ENCODE measurements at places on chromosomes 5 and 9. TPM values are rescaled to one million over a fixed set of nuclear protein-coding genes. Genes with fewer than 3 reads are reported as not detected.

- no peak overlapping the region for H3K4me3 ChIP-seq
- no peak for DNase-seq
- H3K27ac ChIP-seq: no peak overlapping the region
- H3K36me3 ChIP-seq: no peaks in the 10 kb centered on the region
Measured at GRCh38 chr5:59333416-59333815, 560.1 kb downstream of the PDE4D start.

DNA sequence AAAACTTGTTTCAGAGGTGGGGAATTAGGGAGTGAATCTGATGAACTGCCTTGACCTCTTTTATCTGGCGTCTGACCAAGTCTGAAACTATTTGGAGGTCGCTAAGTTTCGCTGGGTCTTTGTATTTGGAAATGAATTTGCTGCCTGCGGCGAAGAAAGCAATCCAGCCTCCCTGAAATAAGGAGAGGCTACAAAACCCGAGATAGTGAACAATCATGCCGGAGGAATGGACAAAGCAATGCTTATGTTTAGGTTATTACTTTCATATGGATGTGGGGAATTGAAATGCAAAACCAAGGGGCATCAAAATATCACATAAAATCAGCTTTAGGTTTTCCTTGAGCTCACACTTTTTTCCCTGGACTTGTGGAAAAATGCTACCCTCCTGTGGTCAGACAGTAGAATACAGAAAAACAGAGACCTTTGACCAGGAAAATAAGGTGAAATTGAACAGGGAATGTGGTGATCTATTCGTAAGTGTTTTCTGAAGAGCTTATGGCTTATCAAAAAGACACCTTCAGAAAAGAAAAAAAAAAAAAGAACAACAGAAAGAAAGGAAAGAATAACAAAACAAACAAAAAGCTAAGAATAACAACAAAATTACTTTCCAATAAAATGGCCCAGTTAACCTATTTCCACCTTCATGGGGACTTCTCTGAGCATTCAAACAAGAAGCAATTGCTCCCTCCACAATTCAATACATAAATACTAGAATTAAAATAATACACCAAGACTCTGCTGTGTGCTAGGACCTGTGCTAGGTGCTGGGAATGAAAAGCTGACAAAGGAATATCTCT, 68.6 kb upstream of the DPYSL3 start:
- H3K4me3 ChIP-seq: no peak overlapping the region
- DNase-seq: no peak
- H3K4me1 ChIP-seq: no peaks in the 10 kb centered on the region
- no peak overlapping the region for H3K27ac ChIP-seq
- no peaks in the 10 kb centered on the region for H3K36me3 ChIP-seq

- H3K4me1 ChIP-seq: no peaks in the 10 kb centered on the region
- no peak for DNase-seq
- no peaks in the 10 kb centered on the region for H3K27me3 ChIP-seq
- no peak overlapping the region for H3K27ac ChIP-seq
- H3K36me3 ChIP-seq: no peaks in the 10 kb centered on the region
Measured at GRCh38 chr5:82234885-82235284, 43.3 kb downstream of the RPS23 start.

DNA sequence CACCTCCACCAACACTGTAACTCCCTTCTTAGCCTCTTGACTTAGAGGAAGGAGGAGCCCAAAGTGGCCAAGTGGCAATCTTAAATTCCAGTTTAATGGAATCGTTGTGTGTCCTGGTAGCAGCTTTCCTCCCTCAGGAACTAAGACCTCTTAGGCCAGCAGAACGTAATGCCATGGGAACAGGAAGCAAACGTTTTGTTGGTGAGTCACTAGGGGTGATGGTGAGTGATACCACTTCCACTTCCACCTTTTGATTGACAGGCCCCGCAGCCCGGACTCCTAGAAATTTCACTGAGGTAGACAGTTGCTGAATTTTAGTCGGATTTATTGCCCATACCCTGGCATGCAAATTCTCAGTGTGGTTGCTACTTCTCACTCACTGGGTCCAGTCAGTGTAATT, 94.2 kb upstream of the FBN2 start:
- H3K27ac ChIP-seq: no peak overlapping the region
- H3K27me3 ChIP-seq: no peaks in the 10 kb centered on the region
- H3K4me1 ChIP-seq: no peaks in the 10 kb centered on the region
- DNase-seq: no peak

GRCh38 chr9:107626118-107626517, 136.5 kb upstream of the KLF4 start:
- H3K27ac ChIP-seq: no peak overlapping the region
- no peak overlapping the region for H3K4me3 ChIP-seq

DNA sequence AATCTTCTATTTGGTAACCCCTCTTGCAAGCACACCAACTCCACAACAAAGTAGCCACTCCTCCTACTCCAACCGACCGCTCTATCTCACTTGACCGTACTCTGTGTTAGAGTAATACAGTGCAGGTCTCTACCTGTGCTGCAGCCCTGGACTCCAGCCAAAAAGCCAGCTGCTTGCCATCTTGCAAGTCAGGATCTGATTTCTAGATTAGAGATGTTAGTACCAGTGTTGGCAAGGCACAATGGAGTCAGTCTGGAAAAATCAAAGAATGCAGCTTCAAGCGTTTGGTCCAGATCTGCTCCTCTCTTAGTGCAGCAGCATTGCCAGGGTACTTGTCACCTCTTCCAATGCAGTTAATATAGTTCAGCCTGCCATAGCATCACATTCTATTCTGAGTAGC, 477.6 kb downstream of the ZSWIM6 start:
- H3K36me3 ChIP-seq: no peaks in the 10 kb centered on the region
- H3K4me1 ChIP-seq: no peaks in the 10 kb centered on the region
- no peak overlapping the region for H3K4me3 ChIP-seq
- no peak overlapping the region for H3K27ac ChIP-seq
- no peak for DNase-seq

- no peak overlapping the region for H3K27ac ChIP-seq
- DNase-seq: no peak
- no peaks in the 10 kb centered on the region for H3K4me1 ChIP-seq
Measured at GRCh38 chr9:94921092-94921471, 194.6 kb downstream of the AOPEP start.

DNA sequence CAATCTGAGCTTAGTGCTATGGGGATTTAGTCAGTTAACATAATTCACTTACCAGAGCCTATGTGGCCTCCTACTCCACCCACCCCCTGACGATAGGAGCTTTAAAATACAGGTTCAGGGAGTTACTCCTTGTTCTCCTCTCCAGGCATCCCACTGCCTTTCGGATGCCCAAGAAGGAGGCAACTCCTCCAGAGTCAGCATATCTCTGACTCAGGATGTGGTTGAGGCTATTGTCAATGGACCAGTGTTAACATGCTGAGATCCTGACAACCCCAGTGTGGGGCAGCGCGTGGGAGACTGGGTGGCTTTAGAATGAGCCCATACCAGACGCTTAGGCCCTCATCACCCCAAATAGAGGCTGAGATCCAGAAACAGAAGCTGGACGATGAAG, 27.4 kb downstream of the BICD2 start:
- DNase-seq: no peak
- no peak overlapping the region for H3K27ac ChIP-seq
- no peaks in the 10 kb centered on the region for H3K36me3 ChIP-seq
- H3K27me3 ChIP-seq: no peaks in the 10 kb centered on the region
- no peak overlapping the region for H3K4me3 ChIP-seq

DNA sequence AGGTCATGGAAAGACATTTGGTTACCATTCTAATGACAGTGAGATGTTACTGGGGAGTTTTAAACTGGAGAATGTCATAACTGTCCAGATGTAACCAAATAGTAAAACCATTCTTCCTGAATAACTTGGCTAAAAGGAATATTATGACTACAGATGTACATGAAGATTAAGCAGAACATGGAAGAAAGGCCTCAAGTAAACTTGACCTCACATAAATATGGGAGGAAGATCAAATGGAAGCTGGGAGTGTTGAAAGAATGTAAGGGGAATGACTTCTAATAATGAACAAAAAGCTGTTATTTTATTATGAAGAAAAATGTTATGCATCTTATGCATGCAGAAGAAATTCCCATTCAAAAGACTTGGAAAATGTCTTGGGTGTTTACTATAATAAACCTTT, 107.7 kb upstream of the CDKN2B start:
- DNase-seq: no peak
- no peaks in the 10 kb centered on the region for H3K36me3 ChIP-seq
- no peaks in the 10 kb centered on the region for H3K27me3 ChIP-seq
- peaks cover 5% of the 10 kb centered on the region for H3K4me1 ChIP-seq
- H3K27ac ChIP-seq: no peak overlapping the region

DNA sequence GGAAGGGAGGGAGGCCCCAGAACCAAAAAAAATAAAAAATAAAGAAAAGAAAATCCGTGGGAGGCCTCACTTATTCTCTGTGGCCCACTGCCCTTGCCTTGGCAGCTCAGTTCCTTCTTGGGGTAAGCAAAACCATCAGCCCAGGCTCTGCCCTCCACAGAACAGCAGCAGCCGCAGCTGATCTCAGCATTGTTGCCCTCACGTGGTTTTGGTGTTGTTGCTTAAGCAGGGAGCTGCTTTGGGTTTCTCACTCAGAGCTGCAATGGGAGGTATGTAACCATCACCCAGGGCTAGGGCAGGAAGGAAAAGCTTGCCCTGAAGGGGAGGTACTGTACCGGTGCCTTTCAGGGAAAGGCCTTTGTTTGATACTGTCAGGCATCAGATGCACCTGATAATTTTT, 374.7 kb upstream of the WWC1 start:
- no peak overlapping the region for H3K27ac ChIP-seq
- no peaks in the 10 kb centered on the region for H3K36me3 ChIP-seq
- DNase-seq: no peak
- no peak overlapping the region for H3K4me3 ChIP-seq
- no peaks in the 10 kb centered on the region for H3K27me3 ChIP-seq

DNA sequence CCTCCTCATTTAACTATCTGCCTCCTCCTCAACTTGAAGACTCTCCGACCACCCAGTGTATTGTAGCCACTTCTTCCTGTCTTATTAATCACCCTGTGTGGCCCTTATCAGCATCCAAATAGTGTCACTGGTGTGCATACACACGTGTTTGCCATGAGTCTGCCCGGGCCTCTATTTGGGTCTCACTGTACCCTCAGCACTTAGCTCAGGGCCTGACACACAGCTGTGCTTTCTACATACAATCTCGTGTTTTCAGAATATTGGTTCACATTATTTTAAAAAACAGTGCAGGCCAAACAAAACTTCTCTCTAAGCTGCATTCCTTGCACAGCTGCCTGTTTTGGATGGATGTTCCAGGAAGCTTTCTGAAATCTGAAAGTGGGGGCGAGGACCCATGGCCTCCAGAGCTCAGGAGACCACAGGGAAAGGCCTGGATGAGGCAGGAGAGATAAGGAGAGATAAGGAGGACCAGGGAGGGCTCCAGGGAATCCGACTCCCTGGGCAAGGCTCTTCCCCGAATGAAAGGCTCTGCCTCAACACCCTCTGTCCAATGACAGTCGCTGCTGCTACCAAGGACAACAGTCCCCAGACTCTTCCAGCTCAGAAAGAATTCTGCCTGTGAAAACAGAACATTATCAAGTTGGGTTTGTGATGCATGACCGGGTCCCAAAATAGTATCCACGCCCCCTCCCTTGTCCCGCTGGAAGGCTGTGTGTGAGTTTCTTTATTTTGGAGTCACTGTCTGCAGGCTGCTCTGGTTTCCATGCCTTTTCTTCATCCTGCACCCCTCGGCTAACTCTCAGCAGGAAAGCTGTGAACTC, 255.6 kb downstream of the NSG2 start:
- H3K4me3 ChIP-seq: no peak overlapping the region
- H3K27me3 ChIP-seq: no peaks in the 10 kb centered on the region
- no peak for DNase-seq

DCANP1 gene
- total RNA-seq: not detected

ENHO gene
- total RNA-seq: 0.39 TPM

COL15A1 gene
- not detected for total RNA-seq

TENT4A gene
- total RNA-seq: 25.6 TPM

IFNK gene
- total RNA-seq: not detected

PCDHGA6 gene
- 0.15 TPM for total RNA-seq

BICD2 gene
- total RNA-seq: 26.7 TPM

SV2C gene
- total RNA-seq: not detected

DBH gene
- total RNA-seq: not detected

Measured in CD8-positive, alpha-beta memory T cell (primary cell).